Gastrocnemius medialis (tissue), 4 donors: ENCODE measurements at places on chromosomes 12 and 14. TPM values are rescaled to one million over a fixed set of nuclear protein-coding genes. Genes with fewer than 3 reads are reported as not detected.

DNA sequence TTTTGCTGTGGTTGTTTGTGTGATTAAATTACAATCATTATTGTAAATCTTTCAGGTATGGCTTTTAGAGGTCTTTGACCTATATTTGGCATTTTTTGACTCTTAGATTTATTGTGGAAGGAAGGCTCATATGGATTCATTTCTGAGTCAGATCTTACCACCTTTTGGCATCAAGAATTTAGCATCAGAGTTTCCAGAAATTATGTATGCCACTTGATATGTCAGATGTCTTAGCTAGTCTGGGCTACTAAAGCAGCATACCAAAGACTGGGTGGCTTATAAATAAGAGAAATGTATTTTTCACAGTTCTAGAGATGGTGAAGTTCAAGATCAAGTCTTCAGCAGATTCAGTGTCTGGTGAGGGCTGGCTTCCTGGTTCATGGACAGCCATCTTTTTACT lies 129.5 kb upstream of the PZP start:
- H3K27me3 ChIP-seq = no peaks in the 10 kb centered on the region
- H3K36me3 ChIP-seq = no peaks in the 10 kb centered on the region
- no peak for DNase-seq
- H3K4me3 ChIP-seq = no peak overlapping the region
- H3K4me1 ChIP-seq = no peaks in the 10 kb centered on the region

The GALNT9 gene
- not detected for total RNA-seq

- no peak overlapping the region for H3K4me3 ChIP-seq
- no peak overlapping the region for H3K27ac ChIP-seq
- no peaks in the 10 kb centered on the region for H3K4me1 ChIP-seq
- H3K36me3 ChIP-seq = no peaks in the 10 kb centered on the region
- no peak for DNase-seq
Observed at GRCh38 chr14:51501746-51502145, 150.0 kb upstream of the FRMD6 start.

The LMO3 gene
- 1.0 TPM for total RNA-seq

The FGF23 gene
- total RNA-seq = not detected

DNA sequence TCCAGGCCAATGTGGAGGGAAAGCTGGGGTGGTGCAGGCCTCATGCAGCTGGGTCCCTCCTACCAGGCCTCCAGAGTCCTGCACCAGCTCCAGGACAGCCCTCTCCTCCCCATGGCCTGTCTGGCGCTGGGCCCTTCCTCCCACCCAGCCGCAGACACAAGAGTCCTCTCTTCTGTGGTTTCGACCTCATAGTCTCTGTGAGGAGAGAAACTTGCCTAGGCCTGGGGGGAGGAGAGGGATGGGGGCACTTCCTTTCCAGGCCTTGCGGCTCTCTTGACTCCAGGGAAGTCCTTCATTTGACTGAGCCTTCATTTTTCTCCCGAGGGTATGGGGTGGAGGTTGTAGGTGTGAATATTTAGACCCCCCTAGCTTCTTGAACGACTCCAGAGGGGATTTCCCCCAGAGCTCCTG lies 2.3 kb downstream of the MMP14 start:
- H3K4me3 ChIP-seq = peak overlapping the region; percentile 72
- H3K27me3 ChIP-seq = peaks cover 9% of the 10 kb centered on the region
- peak overlapping the region; percentile 84 for H3K27ac ChIP-seq
- H3K36me3 ChIP-seq = peaks cover 13% of the 10 kb centered on the region
- DNase-seq = no peak
- H3K4me1 ChIP-seq = no peaks in the 10 kb centered on the region

DNA sequence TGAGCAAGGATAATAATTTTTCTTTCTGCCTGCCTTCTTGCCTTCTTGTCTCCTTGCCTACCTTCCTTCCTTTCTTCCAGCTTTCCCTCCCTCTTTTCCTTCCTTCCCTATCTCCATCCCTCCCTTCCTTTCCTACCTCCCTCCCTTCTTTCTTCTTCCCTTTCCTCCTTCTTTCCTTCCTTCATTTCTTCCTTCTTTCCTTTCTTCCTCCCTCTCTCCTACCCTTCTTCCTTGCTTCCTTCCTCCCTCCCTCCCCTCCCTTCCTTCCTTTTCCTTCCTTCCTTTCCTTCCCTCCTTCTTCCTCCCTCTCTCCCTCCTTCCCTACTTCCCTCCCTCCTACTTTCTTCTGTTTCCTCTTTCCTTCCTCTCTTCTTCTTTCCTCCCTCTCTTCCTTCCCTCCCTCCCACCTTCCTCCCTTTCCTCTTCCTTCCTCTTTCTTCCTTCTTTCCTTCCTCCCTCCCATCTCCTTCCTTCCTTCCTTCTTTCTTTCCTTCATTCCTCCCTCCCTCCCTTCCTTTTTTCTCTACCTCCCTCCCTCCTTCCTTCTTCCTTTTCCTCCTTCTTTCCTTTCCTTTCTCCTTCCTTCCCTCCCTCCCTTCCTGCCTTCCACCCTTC lies 329.8 kb downstream of the APAF1 start:
- H3K4me1 ChIP-seq = no peaks in the 10 kb centered on the region
- no peak overlapping the region for H3K27ac ChIP-seq
- no peaks in the 10 kb centered on the region for H3K36me3 ChIP-seq
- no peaks in the 10 kb centered on the region for H3K27me3 ChIP-seq
- no peak for DNase-seq

GRCh38 chr12:121191151-121191550 lies 18.8 kb upstream of the P2RX4 start:
- DNase-seq = no peak
- H3K4me1 ChIP-seq = no peaks in the 10 kb centered on the region
- no peaks in the 10 kb centered on the region for H3K36me3 ChIP-seq
- no peak overlapping the region for H3K4me3 ChIP-seq

GRCh38 chr12:127278351-127278750 lies 988.6 kb upstream of the TMEM132C start:
- DNase-seq = no peak
- no peak overlapping the region for H3K4me3 ChIP-seq
- H3K4me1 ChIP-seq = no peaks in the 10 kb centered on the region
- H3K36me3 ChIP-seq = no peaks in the 10 kb centered on the region
- no peak overlapping the region for H3K27ac ChIP-seq
- peaks cover 6% of the 10 kb centered on the region for H3K27me3 ChIP-seq

- H3K4me3 ChIP-seq = no peak overlapping the region
- H3K36me3 ChIP-seq = no peaks in the 10 kb centered on the region
- H3K27me3 ChIP-seq = no peaks in the 10 kb centered on the region
- DNase-seq = no peak
- H3K4me1 ChIP-seq = no peaks in the 10 kb centered on the region
Observed at GRCh38 chr14:70887207-70887681, 20.0 kb upstream of the PCNX1 start.

DNA sequence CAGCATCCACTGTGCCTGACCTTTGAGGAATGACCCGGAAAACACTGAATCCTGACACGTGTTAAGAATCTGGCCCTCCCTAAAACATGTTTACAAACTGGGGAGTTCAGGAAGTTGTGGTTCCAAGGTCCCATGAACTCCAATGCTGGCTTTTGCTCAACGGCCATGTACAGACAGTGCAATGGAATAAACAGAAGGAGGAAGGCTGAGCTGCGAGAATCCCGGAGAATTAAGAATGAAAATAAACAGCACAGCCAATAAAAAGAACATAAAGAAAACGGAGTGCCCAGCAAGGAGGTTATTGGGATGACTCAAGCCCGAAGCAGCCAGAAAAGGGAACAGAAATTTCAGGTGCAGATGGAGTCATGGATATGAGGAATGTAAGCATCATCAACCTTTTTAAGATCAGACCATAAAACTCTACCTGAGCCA lies 32.3 kb downstream of the BCL11B start:
- peaks cover 1% of the 10 kb centered on the region for H3K27me3 ChIP-seq
- DNase-seq = no peak
- H3K36me3 ChIP-seq = no peaks in the 10 kb centered on the region
- no peak overlapping the region for H3K27ac ChIP-seq
- H3K4me1 ChIP-seq = no peaks in the 10 kb centered on the region
- no peak overlapping the region for H3K4me3 ChIP-seq

The A2M gene
- total RNA-seq = 77.1 TPM

DNA sequence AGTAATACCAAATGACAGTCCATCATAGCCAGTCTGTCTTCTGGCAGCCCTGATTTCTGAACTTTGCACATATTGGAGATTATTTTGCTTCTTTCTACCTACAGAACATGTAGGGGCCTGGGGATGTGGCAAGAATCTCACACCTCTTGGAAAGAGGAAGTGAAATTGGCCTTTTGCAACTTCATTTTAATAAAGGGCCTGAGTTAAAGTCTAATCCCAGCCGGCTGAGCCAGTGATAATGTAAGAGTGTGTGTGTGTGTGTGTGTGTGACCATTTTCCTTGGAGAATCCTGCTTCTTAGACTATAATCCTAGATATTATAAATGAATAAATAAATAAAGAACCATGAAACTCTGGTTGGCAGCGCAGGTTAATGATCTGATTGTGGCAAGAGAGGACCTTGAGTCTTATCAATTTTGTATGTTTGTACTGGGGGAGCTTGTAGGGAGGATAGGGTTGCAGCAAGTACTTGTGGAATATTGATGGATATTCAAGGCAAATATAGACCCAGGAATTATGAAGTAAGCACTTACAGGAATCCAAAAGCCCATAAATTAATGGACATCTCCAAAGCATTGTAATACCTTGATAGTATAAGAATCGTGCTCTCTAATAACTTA lies 233.2 kb upstream of the AMIGO2 start:
- no peak overlapping the region for H3K27ac ChIP-seq
- H3K4me1 ChIP-seq = no peaks in the 10 kb centered on the region
- H3K27me3 ChIP-seq = no peaks in the 10 kb centered on the region
- DNase-seq = no peak

GRCh38 chr12:2959192-2959504 lies at the start of gene TEAD4:
Gene TEAD4, plus strand, starts transcription at chr12:2959397.
- DNase-seq = peak; percentile 71
- H3K4me1 ChIP-seq = peaks cover 40% of the 10 kb centered on the region
- peak within 1 kb of the TSS; percentile 79 for H3K4me3 ChIP-seq
- H3K27ac ChIP-seq = peak within 1 kb of the TSS; percentile 97

DNA sequence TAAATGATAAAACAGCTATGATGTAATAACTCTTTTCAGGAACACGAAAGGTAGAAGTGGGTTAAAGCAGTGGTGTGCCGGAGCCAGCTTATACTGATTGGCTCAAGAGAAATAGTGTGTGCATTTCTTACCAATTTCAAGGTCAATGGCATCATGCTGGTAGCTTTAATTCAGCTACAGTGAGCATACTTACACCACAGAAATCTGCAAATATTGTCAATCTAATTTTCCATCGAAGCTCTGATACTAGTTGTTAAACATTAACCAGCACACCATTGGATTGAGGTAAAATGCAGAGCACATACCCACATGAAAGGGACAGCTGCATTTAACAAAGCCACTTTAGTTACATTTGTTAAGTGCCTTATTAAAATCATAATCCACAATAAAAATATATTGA lies 225.7 kb downstream of the KCNC2 start:
- H3K4me3 ChIP-seq = no peak overlapping the region
- no peaks in the 10 kb centered on the region for H3K36me3 ChIP-seq
- H3K27me3 ChIP-seq = no peaks in the 10 kb centered on the region
- no peak overlapping the region for H3K27ac ChIP-seq

DNA sequence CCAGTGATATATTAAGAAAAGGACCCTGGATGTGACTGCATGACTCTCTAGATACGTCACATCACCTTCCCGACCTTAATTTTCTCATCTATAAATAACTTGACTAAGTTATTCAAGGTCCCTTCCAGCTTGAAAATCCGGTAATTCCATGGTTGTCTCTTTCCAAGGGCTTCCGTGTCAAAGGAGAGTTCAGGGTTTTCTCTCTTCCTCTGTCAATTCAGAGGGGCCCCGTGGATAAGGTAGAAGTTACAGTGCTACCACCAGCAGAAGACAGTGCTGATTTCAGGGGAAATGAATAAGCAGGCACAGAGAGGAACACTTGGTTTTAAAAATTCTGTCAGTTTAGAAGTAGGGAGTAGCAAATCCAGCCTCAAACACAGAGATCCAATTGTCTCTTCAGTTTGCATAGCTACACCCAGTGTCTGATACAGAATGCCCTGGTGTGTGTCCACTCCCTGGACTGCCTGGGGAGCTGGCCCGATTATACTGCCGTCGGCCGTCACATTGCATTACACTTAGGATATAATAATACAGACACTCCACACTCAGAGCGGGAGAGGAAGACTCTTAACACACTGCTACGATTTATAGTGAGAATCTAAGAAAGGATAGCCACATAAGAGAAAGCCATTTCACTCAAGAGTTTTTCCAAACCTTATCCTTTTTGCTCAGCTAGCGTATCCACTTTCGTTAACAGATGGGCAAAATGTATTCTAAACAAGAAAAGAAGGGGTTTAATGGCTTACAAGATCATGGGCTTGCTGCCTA lies 54.7 kb upstream of the GTF2A1 start:
- H3K27ac ChIP-seq = peak overlapping the region; percentile 30
- peaks cover 25% of the 10 kb centered on the region for H3K4me1 ChIP-seq
- H3K36me3 ChIP-seq = peaks cover 16% of the 10 kb centered on the region
- DNase-seq = no peak

The MGST1 gene
- 11.8 TPM for total RNA-seq

DNA sequence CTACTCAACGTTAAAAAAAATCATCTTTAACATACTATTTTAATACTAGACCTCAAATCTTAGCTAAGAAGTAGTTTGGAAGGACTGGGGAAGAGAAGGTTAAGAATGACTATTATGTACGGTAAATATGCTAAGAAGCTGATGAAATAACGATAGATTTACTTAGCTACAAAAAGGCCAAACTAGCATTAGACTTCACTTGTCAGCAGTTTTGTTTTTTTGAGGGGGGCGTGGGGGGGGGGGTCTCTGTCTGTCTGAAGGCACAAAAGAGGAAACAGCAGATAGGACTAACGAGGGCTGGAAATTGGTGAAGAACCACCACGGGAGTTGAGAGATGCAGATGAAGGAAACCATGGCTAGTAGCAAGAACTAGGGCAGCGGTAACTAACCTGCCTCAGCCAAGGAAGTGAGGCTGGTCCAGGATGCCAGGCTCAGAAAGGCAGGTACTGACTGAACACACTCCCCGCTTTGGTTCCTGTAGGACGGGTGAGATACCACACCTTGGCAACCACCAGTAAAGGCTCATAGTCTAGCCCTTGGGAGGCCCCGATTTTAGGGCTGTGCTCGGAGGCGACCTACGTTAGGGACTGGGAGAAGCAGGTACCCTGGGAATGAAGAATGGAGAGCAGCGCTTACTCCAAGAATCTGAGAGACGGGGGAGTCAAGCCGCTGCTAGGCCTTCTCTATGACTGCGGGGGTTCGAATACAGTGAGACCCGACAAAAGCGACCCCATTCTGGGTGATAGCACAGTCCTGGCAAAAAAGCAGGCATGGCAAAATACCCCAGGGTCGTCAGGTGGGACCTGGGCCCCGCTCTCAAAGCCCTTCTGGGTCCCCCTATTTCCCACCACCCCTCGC lies 675 bp downstream of the NEDD8 start:
- peak overlapping the region; percentile 90 for H3K4me3 ChIP-seq
- no peak for DNase-seq
- H3K36me3 ChIP-seq = no peaks in the 10 kb centered on the region
- H3K4me1 ChIP-seq = peaks cover 34% of the 10 kb centered on the region
- H3K27me3 ChIP-seq = no peaks in the 10 kb centered on the region
